T-helper 2 cell treated with Interferon-gamma antibody and Interleukin-4, amounts not matched to agents 5 μg/mL and 100 μg/mL, for 36 hours (primary cell): ENCODE measurements at places on chromosomes 11 and 22.

DNA sequence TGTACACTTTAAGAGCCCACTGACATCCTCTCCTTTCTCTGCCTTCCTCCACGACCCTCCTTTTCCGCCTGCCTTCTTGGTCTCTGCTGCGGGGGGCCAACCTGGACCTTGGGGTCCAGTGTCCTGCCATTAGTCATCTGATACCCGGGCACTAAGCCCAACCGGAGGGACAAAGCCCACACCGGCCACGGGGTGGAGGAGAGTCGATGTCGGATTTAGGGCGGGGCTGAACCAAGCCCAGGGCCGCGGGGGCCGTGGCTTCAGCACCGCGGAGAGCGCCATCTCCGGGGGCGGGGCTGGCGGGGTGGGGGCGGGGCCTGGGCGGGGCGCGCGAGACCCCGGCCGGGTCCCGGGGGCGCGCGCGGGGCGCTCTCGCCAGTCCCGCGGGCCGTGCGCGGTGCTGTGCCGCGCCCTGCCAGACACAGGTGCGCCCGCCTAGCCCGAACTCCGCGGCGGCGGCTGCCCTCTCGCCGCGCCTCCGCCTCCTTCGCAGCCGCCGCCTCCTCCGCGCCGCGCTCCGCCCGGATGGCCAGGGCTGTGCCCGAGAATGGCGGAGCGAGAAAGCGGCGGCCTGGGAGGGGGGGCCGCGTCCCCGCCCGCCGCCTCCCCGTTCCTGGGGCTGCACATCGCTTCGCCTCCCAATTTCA lies at the start of gene MAPK8IP1:
TSS of gene MAPK8IP1 (plus strand) at position 378 of the 647 bp plus-strand sequence. CDS start at position 548, 170 bp downstream.
- DNase-seq = peak; percentile 39

GRCh38 chr11:130062026-130062425 lies 7.7 kb upstream of the APLP2 start:
- DNase-seq = no peak

- no peak for DNase-seq
Observed at GRCh38 chr11:125939081-125939521, 6.7 kb upstream of the VSIG10L2 start.

- DNase-seq = no peak
Observed at GRCh38 chr11:75059299-75059698, 37.4 kb downstream of the OR2AT4 start.

DNA sequence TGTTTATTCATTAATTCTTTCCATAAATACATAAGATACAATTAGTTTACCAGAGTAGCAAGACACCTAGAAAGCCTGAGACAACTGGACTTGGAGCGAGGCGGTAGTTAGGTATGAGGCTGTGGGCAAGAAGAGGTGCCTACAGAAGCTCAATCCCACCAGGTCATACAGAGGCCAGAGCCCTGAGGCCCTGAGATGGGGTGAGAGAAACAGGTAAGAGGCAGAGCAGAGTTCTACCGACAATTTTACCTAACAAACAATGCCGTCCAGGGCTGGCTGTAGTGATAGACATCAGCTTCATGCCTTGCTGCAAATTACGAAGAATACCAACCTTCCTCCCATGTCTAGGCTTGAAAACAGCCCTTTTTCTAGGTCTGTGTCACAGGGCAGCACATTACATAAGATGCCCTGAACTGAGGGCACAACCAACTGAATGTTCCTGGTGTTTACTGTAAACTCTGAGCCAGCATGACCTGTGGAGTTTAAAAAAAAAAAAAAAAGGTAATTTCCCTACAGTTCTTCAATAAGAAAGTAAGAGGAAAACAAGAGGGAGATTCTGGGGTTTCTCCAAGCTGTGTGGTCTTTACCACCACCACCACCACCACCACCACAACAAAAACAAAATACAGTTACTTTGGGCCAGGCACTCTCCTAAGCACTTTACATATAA lies 105.8 kb downstream of the GAB2 start:
- DNase-seq = no peak

- DNase-seq = no peak
Observed at GRCh38 chr11:45713573-45713972, 48.2 kb upstream of the CHST1 start.

- peak; percentile 32 for DNase-seq
Observed at GRCh38 chr22:46262449-46263215, 511 bp downstream of the PKDREJ start.

DNA sequence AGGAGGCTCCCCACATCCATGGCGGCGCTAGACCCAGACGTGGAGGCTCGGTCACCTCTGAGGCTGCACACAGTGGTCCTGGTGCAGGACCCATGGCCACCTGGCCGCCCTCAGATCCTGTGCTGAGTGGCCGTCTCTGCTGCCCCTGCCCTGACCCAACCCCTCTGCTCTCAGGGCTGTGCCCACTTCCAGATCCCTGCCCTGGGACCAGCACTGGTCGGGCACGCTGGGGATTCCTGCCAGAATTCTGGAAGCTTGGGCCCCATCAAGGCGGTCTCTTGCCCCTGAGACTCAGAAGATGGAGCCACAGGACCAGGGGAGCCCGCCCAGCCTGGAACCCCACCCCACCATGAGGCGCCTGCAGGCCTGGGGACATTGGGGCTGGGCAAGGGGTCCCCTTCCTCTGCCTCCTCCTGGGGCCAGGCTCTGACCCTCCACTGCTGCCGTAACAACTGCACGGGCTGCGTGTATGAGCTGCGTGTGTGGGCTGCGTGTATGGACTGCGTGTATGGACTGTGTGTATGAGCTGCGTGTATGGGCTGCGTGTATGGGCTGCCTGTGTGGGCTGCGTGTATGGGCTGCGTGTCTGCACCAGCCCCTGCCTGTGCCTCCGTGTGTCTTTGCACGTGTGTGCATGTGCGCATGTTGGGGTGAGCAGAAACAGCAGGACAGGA lies 48.7 kb downstream of the IGLL1 start:
- DNase-seq = no peak

DNA sequence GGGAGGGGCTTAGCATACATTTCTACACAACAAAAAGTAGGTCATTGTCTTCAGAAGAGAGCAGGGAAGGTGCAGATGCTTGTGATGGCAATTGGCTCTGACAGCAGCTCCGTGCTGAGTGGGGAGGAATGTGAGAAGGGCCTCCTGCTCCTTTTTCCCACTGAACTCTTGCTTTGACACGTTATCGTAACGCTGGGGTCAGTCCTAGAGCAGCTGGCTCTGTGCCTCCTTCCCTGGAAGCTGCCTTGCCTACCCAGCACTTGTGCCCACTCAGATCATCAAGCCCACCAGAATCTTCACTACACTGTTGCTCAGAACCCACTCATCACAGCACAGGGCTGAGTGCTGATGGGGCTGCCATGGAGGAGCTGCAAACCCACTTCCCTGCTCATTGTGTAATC lies 14.9 kb upstream of the NAV2 start:
- DNase-seq = no peak

GRCh38 chr22:21861264-21861848 lies 6.1 kb downstream of the MAPK1 start:
- DNase-seq = no peak

DNA sequence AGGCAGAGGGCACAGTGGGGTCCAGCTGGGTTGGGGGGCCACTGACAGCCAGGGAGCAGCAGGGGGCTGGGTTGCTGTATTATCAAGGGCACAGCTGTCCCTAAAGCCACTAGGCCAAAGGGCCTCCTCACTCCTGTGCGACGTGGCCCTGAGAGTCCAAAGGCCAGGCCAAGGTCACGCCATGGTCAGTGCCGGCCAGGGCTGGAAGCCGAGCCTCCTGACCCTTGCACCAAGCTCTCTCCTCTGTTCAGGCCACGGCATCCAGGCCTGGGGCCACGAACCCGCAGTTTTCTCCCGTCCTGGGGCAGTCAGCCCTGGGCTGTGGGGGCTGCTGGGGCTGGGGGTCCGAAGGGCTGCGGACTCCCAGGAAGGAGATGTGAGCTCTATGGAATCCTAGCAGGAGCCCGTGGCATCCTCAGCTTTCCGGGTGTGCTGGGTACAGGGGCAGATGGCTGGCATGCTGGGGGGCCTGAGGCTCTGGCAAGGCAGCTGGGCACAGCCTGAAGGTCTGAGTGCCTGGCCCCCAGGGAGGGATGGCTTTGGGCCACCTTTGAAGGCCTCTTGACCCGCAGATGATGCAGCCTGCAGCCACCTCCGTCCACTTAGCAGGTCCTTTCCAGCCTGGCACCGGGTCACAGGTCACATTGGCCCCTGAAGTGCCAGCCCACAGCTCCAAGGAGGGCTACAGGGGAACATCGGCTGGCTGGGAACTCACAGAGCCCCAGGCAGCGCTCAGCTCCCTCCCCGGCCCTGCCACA lies 17.3 kb upstream of the PPARA start:
- DNase-seq = no peak

DNA sequence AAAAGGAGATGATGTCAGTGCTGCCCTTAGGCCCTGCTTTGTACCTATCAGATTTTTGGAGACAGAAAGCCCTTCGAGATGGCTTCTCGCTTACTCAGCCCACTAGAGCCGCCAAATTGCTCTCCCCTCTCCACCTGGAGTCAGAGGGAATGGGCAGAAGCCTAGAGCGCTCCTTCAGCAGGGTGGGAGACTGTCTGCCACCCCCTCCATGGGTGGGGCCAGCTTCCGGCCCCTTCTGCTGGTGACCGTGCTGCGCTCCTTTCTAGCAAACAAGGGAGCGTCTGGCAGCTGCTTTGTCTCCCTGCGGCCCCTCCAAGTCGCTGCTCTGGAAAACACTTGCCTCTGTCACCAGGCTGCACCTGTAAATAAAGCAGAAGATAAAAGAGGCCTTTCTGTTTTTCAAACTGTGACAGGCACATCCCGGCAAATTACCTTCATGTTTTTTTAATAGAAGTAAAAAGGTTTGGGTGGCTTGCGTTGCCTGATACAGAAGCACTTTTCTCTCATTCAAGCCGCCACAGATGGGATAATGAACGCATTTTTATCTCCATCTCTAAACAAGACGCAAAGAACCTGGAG lies 145.7 kb upstream of the NECTIN1 start:
- no peak for DNase-seq

DNA sequence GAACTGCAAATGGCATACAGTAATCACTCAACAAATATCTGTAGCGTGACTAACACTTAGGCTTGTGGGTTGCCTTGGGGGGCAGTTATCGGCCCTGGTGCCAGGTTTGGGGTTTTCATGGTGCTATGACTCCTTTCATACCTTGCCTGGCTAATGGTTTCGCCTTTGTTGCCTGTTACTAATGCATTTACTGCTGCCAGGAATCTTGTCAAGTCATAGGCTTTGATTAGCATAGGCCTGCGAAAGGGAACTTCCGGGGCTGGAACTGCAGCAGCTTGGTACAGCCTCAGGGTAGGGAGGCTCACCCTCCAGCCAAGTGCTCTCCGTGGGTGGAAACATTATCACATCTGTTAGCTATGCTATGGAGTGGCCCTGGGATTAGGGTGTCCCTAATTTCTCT lies 13.2 kb downstream of the SLC25A18 start:
- no peak for DNase-seq

DNA sequence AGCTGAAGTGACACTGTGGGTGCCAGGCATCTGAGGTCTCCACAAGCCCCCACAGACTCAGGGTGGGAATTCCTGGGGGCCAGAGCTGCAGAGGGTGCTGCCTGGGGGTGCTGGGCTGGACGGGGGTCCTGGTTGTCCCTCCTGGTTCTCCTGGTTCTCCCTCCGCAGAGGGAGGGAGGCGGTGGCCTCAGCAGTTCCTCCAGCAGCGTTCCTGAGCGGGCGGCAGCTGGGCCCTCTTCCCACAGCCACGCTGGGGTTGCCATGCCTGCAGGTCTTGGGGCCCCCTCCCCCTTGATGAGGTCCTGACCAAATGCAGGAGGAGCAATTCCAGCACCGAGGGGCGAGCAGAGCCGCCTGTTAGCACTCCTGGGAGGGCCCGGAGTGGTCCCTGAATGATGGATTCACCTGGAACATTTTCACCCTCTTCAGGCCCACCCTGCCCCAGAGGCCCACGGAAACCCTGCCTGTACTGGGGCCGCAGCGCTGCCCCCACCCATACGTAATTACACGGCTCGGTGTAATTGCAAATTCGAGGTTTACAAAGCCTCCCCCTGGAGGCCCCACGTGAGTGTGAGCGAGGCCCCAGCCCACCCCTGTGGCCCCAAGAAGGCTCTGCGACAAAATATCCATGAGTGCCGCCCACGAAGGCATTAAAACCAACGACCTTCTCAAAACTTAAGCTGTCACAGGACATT lies 635 bp downstream of the C11orf21 start:
- no peak for DNase-seq

- DNase-seq = no peak
Observed at GRCh38 chr11:75504501-75504900, 21.2 kb downstream of the GDPD5 start.

DNA sequence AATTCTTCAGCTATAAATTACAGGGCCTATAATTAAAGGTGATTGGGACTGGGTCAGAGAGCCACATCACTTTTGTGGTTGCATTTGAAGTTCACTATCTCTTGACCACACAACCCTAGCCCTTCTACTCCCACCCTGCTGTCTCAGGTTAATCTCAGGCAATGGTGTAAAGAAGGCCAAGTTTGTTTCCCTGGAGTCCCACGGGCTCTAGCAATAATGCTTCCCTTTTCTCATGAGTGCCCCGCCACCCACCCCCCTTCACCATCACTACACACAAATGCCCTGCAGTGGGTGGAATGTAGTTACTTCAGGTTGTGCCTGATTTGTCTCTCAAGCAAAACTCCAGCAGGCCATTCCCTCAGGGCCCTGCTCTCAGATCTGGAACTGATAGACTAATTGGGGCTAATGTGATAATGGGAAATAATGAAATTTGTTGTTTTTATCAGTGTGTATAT lies 1.8 kb upstream of the EHF start:
- DNase-seq = no peak

DNA sequence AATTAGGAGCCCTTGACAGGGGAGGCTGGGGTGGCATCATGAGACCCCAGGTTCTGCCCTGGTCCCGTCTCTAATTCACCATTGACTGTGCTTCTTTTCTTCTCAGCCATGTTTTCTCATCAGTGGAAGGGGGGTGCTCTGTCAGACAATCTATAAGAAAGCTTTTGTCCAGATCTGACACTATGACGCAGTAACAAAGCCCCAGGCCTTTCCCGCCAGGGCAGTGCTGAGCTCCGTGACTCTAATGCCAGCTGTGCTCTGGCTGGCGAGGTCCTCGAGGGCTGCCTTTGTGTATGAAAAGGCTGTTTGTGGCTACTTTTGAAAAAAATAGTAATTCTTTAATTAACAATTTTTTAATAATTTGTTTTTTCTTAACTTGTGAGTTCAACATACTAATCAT lies 3.2 kb downstream of the CD6 start:
- no peak for DNase-seq

GRCh38 chr11:118184784-118185579 lies 8.5 kb upstream of the SCN2B start:
- DNase-seq = no peak

GRCh38 chr22:42697542-42698013 lies 23.1 kb downstream of the A4GALT start:
- no peak for DNase-seq

DNA sequence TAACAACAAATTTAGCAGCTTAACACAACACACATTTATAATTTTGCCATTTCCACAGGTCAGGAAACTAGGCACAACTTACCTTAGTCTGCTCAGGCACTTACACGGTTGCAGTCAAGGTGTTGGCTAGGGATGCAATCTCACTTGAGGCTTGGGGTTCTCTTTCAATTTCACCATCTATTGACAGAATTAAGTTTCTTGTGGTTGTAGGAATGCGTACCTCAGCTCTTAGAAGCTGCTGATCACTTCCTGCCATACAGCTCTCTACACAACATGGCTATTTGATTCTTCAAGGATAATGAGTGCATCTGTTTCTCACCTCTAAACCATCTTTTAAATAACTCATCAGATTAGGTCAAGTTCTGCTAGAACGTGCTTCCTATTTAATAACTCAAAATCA lies 968.1 kb downstream of the LRRC4C start:
- no peak for DNase-seq

- no peak for DNase-seq
Observed at GRCh38 chr11:68386331-68386978, 74.1 kb downstream of the LRP5 start.
